Activated CD4-positive, alpha-beta T cell treated with anti-CD3 and anti-CD28 coated beads for 4 hours (primary cell): ENCODE measurements at places on chromosomes 5 and 9.

DNA sequence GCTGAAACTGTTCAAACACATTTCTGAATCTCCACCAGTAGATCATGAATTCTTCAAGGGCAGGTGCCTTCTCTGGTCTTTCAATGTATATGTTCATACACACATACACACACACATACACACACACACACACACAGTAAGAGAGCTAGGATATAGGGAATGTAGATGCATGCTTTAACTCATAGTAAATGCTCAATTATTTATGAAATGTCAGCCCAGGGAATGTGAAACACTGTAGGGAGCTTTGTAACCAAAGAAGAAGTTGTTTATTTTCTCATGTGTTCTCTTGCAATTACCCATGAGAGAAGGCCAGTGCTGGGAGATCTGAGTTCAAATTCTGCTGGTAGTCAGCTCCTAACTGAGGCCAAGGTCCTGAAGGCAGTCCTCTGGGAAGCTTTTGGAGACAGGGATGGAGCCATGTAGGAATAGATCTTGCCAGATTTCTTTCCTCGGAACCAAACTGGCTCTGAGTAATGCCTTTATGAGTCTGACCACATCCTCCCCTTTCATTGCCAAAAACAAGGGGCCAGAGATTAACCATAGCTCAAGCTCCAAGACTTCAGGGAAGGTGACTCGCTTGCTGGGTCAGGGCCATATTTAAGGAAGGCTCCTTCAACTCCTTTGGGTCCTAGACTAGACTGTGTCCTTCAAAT lies 487.0 kb upstream of the TNC start:
- DNase-seq = no peak

GRCh38 chr5:116604805-116605204 lies 30.2 kb upstream of the SEMA6A start:
- no peak for DNase-seq

GRCh38 chr5:154209591-154210081 lies 19.1 kb downstream of the GALNT10 start:
- no peak for DNase-seq

DNA sequence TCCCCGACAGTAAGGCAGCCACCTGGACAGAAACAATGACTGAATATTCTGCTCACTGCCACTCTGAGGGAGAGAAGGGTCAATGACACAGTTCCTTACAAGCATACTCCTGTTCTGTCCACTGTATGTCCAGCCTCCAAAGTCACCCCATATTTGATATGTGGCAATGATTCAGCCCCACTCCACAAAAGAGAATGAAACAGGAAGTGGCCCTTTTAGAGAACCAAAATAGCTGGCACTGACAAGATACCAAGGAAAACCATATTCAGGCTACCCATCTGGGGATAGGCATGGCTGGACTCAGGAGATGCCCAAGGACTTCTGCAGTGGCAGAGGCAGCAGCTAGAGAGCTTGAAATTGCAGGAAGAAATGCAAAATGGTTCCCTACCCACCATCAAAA lies 12.8 kb upstream of the GFRA3 start:
- DNase-seq = no peak

DNA sequence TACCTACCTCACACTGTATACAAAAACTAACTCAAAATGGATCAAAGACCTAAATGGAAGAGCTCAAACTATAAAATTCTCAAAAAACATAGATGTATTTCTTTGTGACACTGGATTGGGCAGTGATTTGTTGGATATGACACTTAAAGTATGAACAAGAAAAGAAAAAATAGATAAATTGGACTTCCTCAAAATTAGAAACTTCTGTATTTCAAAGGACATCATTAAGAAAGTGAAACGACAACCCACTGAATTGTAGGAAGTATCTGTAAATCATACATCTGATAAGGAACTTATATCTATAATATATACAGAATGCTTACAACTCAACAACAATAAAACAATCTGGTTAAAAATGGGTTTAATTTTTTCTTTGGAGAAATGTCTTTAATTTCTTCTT lies 96.7 kb downstream of the NRG2 start:
- DNase-seq = no peak

GRCh38 chr5:143488381-143488780 lies 84.9 kb upstream of the NR3C1 start:
- DNase-seq = no peak

- DNase-seq = no peak
Observed at GRCh38 chr9:27672718-27673117, 99.4 kb upstream of the C9orf72 start.

GRCh38 chr5:18171684-18172083 lies 537.4 kb downstream of the TAF11L14 start:
- no peak for DNase-seq

DNA sequence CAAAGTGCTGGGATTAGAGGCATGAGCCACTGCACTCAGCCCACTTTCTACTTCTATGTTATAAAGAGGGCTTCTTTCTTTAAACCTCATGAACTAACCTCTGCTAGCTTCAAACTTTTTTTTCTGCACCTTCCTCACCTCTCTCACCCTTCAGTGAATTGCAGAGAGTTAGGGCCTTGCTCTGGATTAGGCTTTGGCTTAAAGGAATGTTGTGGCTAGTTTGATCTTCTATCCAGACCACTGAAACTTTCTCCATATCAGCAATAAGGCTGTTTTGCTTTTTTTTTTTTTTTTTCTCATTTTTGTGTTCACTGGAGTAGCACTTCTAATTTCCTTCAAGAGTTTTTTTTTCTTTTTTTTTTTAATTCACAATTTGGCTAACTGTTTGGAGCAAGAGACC lies 216.4 kb upstream of the MAP3K1 start:
- DNase-seq = no peak

- DNase-seq = no peak
Observed at GRCh38 chr9:2725898-2726649, 8.8 kb downstream of the KCNV2 start.

- DNase-seq = no peak
Observed at GRCh38 chr5:53963958-53964357, 346.4 kb downstream of the ARL15 start.

- no peak for DNase-seq
Observed at GRCh38 chr5:3384531-3384930, 211.1 kb upstream of the IRX1 start.

DNA sequence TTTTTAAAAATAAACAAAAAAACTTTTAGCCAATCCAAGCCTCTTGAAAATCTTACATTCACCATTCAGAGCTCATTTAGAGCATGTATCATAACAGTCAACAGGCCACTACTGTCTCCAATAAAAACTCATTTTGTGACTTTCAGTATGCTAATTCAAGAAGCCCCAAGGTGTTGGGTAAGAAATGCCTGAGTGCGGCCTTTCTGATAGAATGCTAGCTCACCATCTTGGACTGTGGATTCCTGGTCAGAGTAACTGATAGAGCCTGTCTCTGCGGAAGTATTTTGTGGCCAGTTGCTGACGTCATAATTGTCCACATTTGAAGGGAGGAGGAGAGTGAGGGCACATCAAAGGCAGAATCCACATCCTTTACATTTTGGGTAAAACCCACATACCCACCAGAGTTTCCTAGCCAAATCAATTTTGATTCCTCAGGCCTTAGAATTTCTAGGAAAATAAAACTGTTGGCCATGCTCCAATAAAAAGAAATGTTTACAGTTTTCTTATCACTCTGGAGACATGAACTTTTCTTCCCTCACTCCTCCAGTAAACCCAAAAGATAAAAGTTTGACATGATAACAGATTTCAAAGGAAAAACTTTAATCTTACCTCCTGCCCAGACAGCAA lies 41.1 kb upstream of the ERCC6L2 start:
- no peak for DNase-seq

DNA sequence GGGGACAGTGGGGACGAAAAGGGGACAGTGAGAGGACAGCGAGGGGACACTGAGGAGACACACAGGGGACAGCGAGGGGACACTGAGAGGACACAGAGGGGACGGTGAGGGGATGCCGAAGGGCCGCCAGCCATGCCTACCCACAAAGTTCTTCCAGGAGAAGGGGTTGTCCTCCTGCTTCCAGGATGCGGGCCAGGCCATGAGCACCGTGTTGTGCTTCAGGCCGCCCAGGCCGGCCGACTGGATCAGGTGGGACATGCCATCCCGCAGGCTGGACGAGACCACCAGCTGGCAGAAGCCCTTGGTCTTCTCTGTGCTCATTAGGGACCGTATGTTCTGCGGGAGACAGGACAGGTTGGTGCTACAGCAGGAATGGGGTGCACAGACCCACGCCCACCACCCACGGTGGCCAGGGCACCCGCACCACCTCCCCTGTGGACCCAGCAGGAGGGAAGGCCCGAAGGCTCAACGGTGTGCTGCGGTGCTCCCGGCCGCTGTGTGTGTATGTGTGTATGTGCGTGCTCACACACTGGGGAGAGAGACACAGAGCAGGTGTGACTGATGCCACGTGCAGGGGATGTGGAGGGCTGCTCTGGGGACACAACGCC lies 46.6 kb downstream of the SLC12A7 start:
- no peak for DNase-seq

DNA sequence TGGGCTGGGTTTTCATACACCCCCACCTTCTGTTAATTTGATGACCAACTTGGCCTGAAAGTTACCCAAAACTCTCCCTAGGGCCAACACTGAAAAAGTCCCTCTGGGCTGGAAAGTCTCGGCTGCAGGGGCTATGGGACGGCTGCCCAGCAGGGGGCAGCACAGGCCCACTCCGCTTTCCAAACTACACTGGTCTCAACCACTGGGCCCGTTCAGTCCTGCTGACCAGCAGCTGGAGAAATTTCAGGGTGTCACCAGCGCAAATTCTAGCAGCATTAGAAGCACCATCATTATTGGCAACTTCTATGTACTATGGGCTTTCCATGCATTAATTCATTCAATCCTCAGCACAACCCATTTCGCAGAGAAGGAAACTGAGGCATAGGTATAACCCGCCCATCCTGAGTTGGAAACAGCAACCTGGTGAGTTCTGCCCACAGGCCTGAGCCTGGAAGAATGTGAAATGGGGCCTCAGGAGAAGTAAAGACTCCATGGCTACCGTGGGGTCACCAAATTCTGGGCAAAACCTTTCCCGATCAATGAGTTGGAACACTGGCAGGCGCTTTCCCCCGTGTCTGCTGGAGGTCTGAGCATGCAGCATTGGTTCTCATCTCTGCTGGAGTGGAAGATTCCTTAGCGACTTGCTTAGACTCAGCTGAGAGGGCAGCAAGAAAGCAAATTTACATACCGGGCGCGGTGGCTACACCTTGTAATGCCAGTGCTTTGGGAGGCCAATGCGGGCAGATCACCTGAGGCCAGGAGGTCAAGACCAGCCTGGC lies 9.7 kb downstream of the ORM2 start:
- DNase-seq = peak; percentile 47

DNA sequence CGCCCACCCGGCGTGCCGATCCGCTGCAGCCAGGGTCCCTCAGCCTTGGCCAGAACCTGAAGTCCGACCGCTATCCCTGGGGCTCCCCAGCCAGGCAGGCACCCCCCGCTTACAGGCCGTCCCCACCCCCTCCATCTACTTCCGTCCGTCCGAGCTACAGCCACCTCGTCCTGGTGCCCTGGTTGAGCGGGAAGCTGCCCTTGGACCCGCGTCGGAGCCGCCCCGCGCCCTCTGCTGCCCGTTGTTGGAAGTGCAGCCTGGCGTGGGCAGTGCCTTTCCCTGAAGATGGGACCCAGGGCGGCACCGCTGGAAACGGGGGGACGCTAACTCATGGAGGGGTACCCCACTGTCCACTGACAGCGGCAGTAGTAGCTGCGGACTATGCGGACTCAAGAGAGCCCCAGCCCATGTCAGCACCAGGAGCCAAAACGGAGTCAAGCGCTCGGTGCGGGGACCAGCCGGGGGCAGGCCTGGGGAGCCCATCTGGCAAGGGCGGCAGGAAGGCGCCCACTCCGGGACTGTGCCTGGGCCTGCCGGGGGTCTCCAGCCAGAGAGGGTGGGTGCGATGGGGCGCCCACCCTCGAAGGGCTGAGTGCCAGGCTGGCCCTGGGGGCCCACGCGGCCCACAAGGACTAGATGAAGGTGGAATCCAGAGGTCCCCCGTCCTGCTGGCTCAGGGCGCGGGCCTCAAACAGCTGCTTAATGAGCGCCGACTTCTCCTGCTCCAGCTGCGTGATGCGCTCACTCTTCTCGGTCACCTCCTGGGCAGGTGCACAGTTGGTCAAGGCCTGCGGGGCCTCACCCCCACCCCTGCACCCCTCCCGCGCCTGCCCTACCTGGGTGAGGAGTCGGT lies 6.1 kb downstream of the SAPCD2 start:
- peak; percentile 43 for DNase-seq

DNA sequence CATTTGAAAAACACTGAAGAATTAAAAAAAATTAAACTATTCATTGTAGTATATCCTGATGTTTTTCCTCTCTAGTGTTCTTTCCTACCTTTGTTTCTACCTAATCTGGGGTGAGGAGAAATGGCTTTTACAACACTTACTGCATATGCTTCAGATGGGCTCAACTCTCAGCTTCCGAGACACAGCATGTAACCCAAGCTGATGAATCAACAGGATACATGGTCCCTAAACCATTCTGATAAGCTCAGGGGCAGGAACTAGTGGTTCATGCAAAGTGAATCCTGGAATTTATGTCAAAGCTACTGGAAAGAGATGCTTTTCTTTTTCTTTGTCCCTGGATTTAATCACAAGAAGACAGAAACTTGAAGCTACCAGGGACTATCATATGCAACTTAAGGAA lies 672.5 kb upstream of the RORB start:
- DNase-seq = no peak

DNA sequence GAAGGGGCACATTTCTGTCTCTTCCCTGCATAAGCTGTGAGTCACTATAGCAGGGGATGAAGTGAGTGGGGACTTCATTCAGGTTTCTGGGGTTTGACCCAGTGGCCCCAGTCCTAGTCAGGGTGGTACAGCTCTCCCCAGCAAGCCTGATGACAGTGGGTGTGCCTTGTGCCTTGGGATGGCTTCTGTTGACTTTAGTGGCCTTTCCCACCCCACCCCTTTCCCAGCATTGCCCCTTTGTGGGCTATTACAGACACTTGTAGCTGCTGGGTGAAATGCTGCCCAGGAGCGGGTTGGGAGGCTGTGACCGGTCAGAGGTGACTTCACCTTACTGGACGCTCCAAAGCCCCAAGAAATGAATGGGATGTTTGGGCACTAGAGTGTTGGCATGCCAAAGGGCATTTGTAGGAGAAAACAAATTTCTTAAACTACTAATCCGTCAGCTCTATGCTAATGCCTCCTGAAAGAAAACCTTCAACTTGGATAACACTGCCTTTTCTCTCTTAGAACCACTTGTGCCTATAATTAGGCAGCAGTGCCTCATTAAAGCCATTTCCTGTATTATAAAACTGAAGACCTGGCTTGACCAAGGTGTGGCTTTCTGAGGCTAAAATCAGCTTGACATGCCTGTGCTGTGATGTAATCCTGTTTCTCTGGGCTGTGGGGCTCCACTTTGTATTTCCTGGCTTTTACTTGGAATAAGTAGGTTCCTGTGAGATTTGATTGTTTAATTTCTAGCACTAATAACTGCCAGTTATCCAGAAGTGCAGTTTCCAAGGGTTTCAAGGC lies 119.0 kb upstream of the SLC25A48 start:
- no peak for DNase-seq

DNA sequence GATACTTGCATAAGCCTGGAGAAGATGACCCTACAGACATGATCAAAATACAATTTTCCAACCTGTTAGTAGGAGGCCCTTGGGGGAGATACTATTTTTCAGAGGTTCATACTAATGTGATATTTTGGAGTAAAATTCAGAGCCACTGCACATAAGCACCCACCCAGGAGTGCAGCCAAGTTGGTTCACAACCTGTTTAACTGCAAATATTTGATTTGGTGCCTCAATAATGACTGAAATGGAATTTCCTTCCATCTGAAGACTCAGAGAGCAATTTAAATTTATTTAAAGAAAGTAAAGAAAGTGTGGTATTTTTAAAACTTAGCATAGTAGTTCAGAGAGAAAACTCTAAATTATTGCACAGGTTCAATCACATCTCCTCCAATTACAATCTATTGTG lies 77.5 kb upstream of the FBN2 start:
- DNase-seq = no peak

GRCh38 chr5:168948746-168949145 lies 352.2 kb downstream of the SLIT3 start:
- DNase-seq = no peak
